ENCODE measurements at places on chromosomes 7 and 10. TPM values are rescaled to one million over a fixed set of nuclear protein-coding genes. Genes with fewer than 3 reads are reported as not detected.

C10orf71 gene
- total RNA-seq = 0.24 TPM

SPDYE17 gene
- not detected for total RNA-seq

FGF8 gene
- 0.86 TPM for total RNA-seq

AKR1C1 gene
- not detected for total RNA-seq

GSTO2 gene
- 1.6 TPM for total RNA-seq

C10orf53 gene
- total RNA-seq = not detected

GPR15LG gene
- not detected for total RNA-seq

GRM3 gene
- total RNA-seq = not detected

STYXL1 gene
- total RNA-seq = 37.4 TPM

ELFN1 gene
- not detected for total RNA-seq

MYPN gene
- total RNA-seq = not detected

NFE2L3 gene
- 12.6 TPM for total RNA-seq

ANKRD30A gene
- not detected for total RNA-seq

FAM185A gene
- total RNA-seq = 10.4 TPM

CHAT gene
- total RNA-seq = not detected

NPC1L1 gene
- not detected for total RNA-seq

CCDC146 gene
- 4.4 TPM for total RNA-seq

MNX1 gene
- 5.7 TPM for total RNA-seq

CAMK2B gene
- 0.92 TPM for total RNA-seq

ZNF33A gene
- total RNA-seq = 40.2 TPM

CALHM1 gene
- total RNA-seq = 0.18 TPM

PIK3AP1 gene
- total RNA-seq = 111 TPM

TFPI2 gene
- not detected for total RNA-seq

GIMAP4 gene
- not detected for total RNA-seq

PRSS2 gene
- 1.1 TPM for total RNA-seq

RARRES2 gene
- not detected for total RNA-seq

PAPOLB gene
- total RNA-seq = 0.07 TPM

FKBP9 gene
- 1.1 TPM for total RNA-seq

STAG3 gene
- 79.2 TPM for total RNA-seq

GPC2 gene
- 23.2 TPM for total RNA-seq

PRF1 gene
- 5.8 TPM for total RNA-seq

IGF2BP3 gene
- 108 TPM for total RNA-seq

COL26A1 gene
- not detected for total RNA-seq

SPDYE9 gene
- not detected for total RNA-seq

HMX2 gene
- 2.4 TPM for total RNA-seq

TBL2 gene
- total RNA-seq = 47.9 TPM

ASB10 gene
- total RNA-seq = not detected

INMT gene
- 0.32 TPM for total RNA-seq

CDC14C gene
- not detected for total RNA-seq

SPDYE3 gene
- not detected for total RNA-seq

LIPN gene
- not detected for total RNA-seq

BTBD16 gene
- total RNA-seq = not detected

DNAJB12 gene
- 26.5 TPM for total RNA-seq

MMS19 gene
- 90.3 TPM for total RNA-seq

PCLO gene
- 3.0 TPM for total RNA-seq

PAX4 gene
- not detected for total RNA-seq

NT5C3A gene
- total RNA-seq = 55.3 TPM

CYP3A4 gene
- not detected for total RNA-seq

KCND2 gene
- total RNA-seq = not detected

ABHD11 gene
- total RNA-seq = 27.5 TPM

NPFFR1 gene
- total RNA-seq = not detected

ZNF92 gene
- total RNA-seq = 34.0 TPM

STOX1 gene
- total RNA-seq = 2.6 TPM

ABCB1 gene
- total RNA-seq = not detected

NODAL gene
- not detected for total RNA-seq

CLDN4 gene
- total RNA-seq = 1.0 TPM

ZKSCAN1 gene
- 48.1 TPM for total RNA-seq

Measured in OCI-LY7 (cell line).